H1 (cell line): ENCODE measurements at places on chromosomes 16 and 17. TPM values are rescaled to one million over a fixed set of nuclear protein-coding genes. Genes with fewer than 3 reads are reported as not detected.

DNA sequence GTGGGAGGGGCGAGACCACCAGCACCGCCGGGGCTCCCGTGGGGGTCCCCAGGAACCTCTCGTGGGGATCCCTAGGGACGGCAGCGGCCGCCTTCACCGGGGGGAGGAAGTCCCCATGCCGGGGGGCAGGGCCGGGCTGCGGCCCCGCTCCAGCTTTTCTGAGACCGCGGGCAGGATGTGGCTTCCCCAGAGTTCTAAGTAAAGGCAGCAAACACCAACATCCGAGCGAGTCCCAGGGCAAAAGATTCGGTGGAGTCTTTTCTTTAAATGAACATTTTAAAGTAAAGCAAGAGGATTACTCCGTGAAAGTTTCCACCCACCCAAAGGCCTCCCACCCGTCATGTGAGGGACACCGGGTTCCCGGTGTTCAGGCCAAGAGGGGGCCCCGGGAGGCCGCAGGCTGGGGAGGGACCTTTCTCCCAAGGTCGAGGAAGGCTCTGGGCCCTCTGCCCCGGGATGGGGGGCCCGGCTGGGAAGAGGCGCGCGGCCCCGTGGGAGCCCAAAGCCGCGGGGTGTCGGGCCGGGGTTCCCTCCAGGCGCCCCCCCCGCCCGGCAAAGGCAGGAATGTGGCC, 137.2 kb upstream of the RPH3AL start:
- H3K36me3 ChIP-seq = no peaks in the 10 kb centered on the region
- H3K4me1 ChIP-seq = peaks cover 8% of the 10 kb centered on the region
- H3K27me3 ChIP-seq = peaks cover 21% of the 10 kb centered on the region
- H3K27ac ChIP-seq = no peak overlapping the region

DNA sequence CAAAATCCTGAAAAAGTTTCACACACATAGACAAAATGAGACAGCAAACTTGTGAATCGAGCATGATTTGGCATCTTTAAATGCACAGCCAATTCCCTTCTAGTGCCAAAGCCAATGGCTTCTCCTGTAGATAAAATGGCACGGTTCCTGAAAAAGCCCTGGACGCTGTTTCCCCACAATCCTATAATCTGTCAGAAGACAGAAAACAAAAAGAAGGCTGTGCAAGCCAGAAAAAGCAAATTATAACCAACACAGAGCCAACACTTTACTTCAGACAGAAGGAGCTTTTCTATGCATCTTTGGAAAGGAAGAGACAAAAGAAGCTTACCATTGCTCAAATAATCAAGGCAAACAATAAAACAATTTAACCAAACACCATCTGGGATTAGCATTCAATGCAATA, 23.8 kb downstream of the FAM222B start:
- DNase-seq = no peak
- no peak overlapping the region for H3K27ac ChIP-seq
- no peaks in the 10 kb centered on the region for H3K4me1 ChIP-seq
- no peaks in the 10 kb centered on the region for H3K36me3 ChIP-seq
- H3K4me3 ChIP-seq = no peak overlapping the region

GRCh38 chr16:59645194-59645593, 911.1 kb upstream of the GOT2 start:
- no peaks in the 10 kb centered on the region for H3K27me3 ChIP-seq
- no peaks in the 10 kb centered on the region for H3K36me3 ChIP-seq
- no peak overlapping the region for H3K27ac ChIP-seq
- no peaks in the 10 kb centered on the region for H3K4me1 ChIP-seq
- no peak overlapping the region for H3K4me3 ChIP-seq

DNA sequence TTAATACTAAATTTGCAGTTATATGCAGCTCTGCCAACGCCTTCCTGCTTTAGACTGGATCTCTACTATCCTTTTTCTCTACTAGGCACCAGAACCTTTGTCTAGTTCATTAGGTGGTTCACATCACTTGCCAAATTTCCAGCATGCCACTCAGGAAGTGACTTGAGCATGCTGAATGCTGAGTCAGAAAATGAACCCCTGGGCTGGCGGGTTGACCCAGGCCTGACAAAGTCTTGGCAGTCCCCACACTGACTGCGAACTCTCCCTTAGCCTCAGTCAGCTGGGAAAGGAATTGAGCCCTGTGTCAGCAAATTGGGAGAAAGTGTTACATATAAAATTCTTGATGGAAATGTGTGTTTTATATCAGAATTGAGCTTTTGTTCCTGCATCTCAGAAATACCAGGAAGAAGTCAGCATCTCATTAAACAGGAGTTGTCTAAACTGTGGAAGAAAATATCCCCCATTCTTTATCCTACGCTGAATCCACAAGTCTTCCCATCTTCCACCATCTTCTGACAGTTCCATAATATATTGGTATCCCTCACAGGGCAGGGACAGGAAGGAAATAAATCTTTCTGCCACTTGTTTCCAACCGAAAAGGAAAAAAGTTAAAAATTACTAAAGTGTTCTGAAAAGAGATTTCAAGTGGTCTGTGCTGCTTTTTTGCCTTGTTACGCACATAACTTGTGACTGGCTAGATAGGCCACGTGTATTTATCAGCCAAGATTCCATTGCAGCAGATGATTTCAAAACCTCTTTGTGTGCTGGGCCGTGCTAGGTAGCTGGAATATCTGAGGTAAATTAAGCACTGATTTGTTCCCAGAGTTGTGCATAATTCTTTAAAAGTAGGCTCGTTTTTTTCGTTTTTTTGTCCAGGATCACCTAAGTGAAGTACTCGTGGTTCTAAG, 16.7 kb upstream of the SLC12A3 start:
- no peak overlapping the region for H3K27ac ChIP-seq
- H3K4me1 ChIP-seq = peaks cover 6% of the 10 kb centered on the region; the same call in 1 of the 2 replicates
- no peak overlapping the region for H3K4me3 ChIP-seq
- H3K36me3 ChIP-seq = peaks cover 5% of the 10 kb centered on the region; the same call in 1 of the 2 replicates
- H3K27me3 ChIP-seq = no peaks in the 10 kb centered on the region
- DNase-seq = no peak

The CLEC3A gene
- not detected in 2 replicates for total RNA-seq
